ENCODE measurements at places on chromosomes 1 and 21. TPM values are rescaled to one million over a fixed set of nuclear protein-coding genes. Genes with fewer than 3 reads are reported as not detected.

TFAP2E gene
- total RNA-seq, result 0.57 TPM

SMPDL3B gene
- total RNA-seq, result 1.1 TPM

CRP gene
- not detected for total RNA-seq

OR10Z1 gene
- total RNA-seq, result not detected

OR2T27 gene
- total RNA-seq, result not detected

EPS8L3 gene
- total RNA-seq, result 0.59 TPM

LMX1A gene
- total RNA-seq, result not detected

PHACTR4 gene
- total RNA-seq, result 24.3 TPM

OPRD1 gene
- 0.07 TPM for total RNA-seq

UTS2 gene
- not detected for total RNA-seq

COL8A2 gene
- 0.10 TPM for total RNA-seq

SYT14 gene
- total RNA-seq, result 0.05 TPM

PIGR gene
- not detected for total RNA-seq

EEIG2 gene
- 3.6 TPM for total RNA-seq

KCNE1 gene
- not detected for total RNA-seq

S100A14 gene
- 0.23 TPM for total RNA-seq

CAPN9 gene
- total RNA-seq, result not detected

KIAA1614 gene
- 1.4 TPM for total RNA-seq

ZNF695 gene
- total RNA-seq, result 2.5 TPM

SAMD13 gene
- total RNA-seq, result 0.52 TPM

ZSCAN20 gene
- total RNA-seq, result 1.6 TPM

EPRS1 gene
- total RNA-seq, result 66.9 TPM

OVAAL gene
- total RNA-seq, result 0.11 TPM

GJB5 gene
- 0.15 TPM for total RNA-seq

PRMT6 gene
- total RNA-seq, result not detected

OR10J1 gene
- not detected for total RNA-seq

CA6 gene
- not detected for total RNA-seq

RGS4 gene
- total RNA-seq, result not detected

FCRLA gene
- total RNA-seq, result not detected

All from A549 treated with AZD2906 at 1 μM for 4 hours (cell line).